Progenitor cell of endocrine pancreas (in vitro differentiated cells): ENCODE measurements at places on chromosomes 7 and 10. TPM values are rescaled to one million over a fixed set of nuclear protein-coding genes. Genes with fewer than 3 reads are reported as not detected.

GRCh38 chr7:105457619-105458225 is 64.3 kb downstream of the PUS7 start:
- H3K4me3 ChIP-seq, result no peak overlapping the region
- peaks cover 2% of the 10 kb centered on the region for H3K4me1 ChIP-seq
- no peaks in the 10 kb centered on the region for H3K27me3 ChIP-seq

GRCh38 chr7:128407233-128407589 is 2.6 kb downstream of the IMPDH1 start:
- peaks cover 13% of the 10 kb centered on the region for H3K4me1 ChIP-seq
- peaks cover 57% of the 10 kb centered on the region for H3K27me3 ChIP-seq
- H3K4me3 ChIP-seq, result no peak overlapping the region
- no peak overlapping the region for H3K27ac ChIP-seq
- DNase-seq, result no peak

DNA sequence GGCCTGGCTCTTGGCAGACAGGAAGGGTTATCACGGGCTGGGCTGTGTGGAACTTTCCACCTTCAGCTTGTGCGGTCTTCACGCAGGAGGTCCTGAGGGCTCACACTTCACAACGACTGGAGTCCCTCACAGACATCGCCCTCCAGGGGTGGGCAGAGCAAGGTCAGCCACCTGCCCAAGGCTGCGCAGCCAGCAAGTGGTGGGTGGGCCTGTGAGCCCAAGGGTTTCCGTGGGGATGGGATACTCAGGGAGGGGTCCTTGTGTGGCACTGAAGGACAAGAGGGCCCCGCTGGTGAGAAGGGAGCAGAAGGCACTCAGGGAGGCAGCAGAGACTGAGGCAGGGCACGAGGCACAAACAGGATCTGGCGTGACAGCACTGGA is 22.0 kb downstream of the PDIA4 start:
- H3K4me1 ChIP-seq, result no peaks in the 10 kb centered on the region
- H3K36me3 ChIP-seq, result peaks cover 23% of the 10 kb centered on the region
- no peak overlapping the region for H3K4me3 ChIP-seq
- no peak overlapping the region for H3K27ac ChIP-seq

SPDYE9 gene
- total RNA-seq, result 0.22 TPM in 1 of 2 replicates, not detected in the other

GRCh38 chr7:75967055-75967454 is 27.3 kb downstream of the TMEM120A start:
- DNase-seq, result no peak
- H3K4me3 ChIP-seq, result no peak overlapping the region
- no peak overlapping the region for H3K27ac ChIP-seq
- H3K4me1 ChIP-seq, result peaks cover 12% of the 10 kb centered on the region

GRCh38 chr7:34838329-34838728 is 180.3 kb downstream of the NPSR1 start:
- H3K4me1 ChIP-seq, result peaks cover 27% of the 10 kb centered on the region
- no peaks in the 10 kb centered on the region for H3K36me3 ChIP-seq
- DNase-seq, result no peak
- H3K4me3 ChIP-seq, result no peak overlapping the region

SPDYE6 gene
- total RNA-seq, result not detected in 2 replicates

DNA sequence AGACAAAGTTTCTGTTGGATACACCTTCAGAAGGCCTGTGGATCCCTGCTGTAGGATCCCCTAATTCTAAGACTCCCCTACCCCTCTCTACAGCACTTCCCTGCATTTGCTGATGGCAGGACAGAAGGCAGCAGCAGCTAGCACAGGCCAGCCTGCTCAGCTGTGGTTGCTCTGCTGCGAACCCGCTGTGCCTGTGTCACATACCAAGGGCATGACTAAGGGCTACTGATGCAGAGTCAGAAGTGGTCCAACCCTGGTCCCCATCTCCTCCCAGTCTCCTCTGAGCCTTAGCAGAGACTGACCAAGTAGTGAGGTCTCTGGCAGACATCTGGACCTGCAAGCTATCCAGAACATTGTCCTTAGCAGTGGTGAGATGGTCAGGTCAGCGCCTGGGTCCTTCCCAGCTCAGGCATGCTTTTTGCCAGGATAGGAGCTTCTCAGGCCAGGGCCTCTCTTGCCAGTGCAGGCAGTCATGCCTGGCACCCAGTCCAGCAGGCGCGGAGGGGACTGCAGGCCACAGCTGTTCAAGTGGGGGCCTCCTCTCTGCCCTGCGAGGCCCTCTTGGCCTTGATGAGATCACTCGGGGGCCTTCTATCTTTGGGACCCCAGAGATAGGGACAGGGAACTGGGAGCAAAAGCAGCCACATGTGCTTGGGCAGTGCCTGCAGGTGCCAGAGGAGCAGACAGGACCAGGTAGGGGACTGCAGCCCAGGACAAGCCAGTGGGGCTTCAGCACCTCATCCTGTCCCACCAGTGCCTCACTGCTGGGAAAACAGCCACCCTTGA is 146.4 kb downstream of the ZNF248 start:
- no peak overlapping the region for H3K4me3 ChIP-seq
- DNase-seq, result no peak
- H3K36me3 ChIP-seq, result no peaks in the 10 kb centered on the region
- no peaks in the 10 kb centered on the region for H3K4me1 ChIP-seq
- H3K27ac ChIP-seq, result no peak overlapping the region

MSS51 gene
- 4.2 and 5.1 TPM in 2 replicates for total RNA-seq

AP1S1 gene
- 61.3 and 66.5 TPM in 2 replicates for total RNA-seq
